ENCODE measurements at places on chromosomes 12 and 14.
A peak's percentile ranks its signal among the peaks of the same experiment; 100 is the strongest.

DNA sequence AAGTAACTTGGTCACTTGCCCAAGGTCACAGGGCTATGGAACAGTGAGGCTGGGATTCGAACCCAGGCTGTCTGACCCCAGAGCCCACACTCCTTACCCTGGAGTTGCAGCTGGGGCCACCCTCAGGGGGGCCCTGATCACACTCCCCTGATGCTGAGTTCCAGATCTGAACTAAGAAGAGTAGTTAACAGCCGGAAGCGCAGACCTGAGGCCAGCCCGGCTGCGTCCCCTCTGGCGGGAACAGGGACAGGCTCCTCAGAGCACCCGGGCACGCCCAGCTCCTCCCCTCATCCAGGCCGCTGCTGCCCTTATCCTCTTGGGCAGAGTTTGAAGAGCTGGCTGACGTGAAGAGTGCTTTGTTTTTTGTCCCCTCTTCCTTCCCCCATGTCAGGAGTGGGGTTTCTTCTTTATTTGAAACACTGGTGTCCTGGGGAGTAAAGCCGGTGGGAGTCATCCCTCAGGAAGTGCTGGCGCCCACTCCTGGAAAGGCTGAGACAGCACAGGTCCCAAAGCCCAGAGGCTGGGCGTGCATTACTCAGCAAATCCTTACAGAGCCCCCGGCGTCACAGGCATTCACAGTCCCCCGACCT lies 8.7 kb downstream of the PHB2 start:
- peaks cover 22% of the 10 kb centered on the region for H3K4me1 ChIP-seq
- no peak overlapping the region for H3K4me3 ChIP-seq
- no peaks in the 10 kb centered on the region for H3K27me3 ChIP-seq
- peak; percentile 62 for DNase-seq
- H3K27ac ChIP-seq = peak overlapping the region; percentile 55

DNA sequence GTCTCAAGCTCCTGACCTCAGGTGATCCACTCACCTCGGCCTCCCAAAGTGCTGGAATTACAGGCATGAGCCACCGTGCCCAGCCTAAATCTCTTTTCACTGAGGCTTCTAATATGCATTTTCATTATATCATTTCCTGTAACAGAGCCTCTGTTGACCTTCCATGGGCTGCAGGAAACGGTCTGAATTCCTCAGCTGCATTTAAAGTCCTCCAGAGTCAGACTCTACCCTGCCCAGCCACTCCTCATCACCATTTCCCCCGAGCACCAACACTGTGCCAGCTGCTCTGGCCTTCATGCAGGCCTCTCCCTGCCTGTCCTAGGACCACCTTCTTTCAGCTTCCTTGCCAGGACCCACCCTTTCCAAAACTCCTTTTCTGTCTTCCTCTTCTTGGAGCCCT lies 9.8 kb upstream of the NFKBIA start:
- no peak overlapping the region for H3K4me3 ChIP-seq
- no peak overlapping the region for H3K27ac ChIP-seq
- H3K36me3 ChIP-seq = no peaks in the 10 kb centered on the region
- no peaks in the 10 kb centered on the region for H3K27me3 ChIP-seq

- no peaks in the 10 kb centered on the region for H3K27me3 ChIP-seq
- no peaks in the 10 kb centered on the region for H3K4me1 ChIP-seq
- DNase-seq = no peak
- no peak overlapping the region for H3K27ac ChIP-seq
These were observed 5.8 kb downstream of the ASB2 start for GRCh38 chr14:93970585-93970964.

DNA sequence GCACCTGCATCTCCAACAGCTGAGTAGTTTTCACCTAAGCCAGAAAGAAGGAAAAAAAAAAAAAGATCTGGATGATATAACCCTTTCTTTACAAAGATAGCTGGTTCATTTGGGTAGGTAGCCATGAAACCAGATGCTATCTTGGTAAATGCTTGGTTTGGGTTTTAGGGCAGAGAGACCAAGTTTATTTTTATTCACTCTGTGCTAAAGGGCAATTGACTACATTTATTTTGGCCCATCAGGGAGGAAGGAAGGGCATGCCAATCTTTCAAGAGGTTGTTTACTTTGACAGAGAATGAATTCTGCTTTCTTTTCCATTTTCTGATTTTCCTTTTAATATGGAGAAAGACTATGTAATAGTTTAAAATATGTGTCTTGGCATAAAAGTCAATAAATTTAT lies 91.0 kb downstream of the NTN4 start:
- no peak overlapping the region for H3K27ac ChIP-seq
- H3K27me3 ChIP-seq = no peaks in the 10 kb centered on the region
- H3K36me3 ChIP-seq = no peaks in the 10 kb centered on the region
- no peak overlapping the region for H3K4me3 ChIP-seq
- DNase-seq = no peak
- peaks cover 2% of the 10 kb centered on the region for H3K4me1 ChIP-seq

DNA sequence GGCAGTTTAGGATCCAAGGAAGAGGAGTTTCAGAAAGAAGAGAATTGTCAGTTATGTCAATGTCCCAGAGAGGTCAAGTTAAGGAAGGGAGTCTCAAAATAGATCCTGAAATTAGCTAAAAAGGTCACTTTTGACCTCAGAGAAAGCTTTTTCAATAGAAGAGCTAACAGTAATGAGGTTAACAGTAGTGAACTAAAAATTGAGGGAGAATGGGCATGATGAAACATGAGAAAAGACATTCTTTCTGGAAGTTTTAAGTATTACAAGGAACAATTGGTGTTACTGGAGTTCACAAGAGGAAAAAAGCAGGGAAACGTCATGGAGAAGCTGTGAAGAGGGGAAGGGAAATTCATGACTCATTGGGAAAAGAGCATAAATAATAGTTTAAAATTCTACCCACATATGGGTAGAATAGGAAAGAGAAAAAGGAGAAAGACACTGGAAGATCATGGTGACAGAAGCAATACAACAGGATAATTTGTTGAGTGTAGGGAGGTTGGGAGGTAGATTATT lies 381.2 kb upstream of the FAR2 start:
- no peak overlapping the region for H3K4me3 ChIP-seq
- DNase-seq = no peak
- H3K36me3 ChIP-seq = no peaks in the 10 kb centered on the region
- H3K4me1 ChIP-seq = no peaks in the 10 kb centered on the region
- H3K27me3 ChIP-seq = no peaks in the 10 kb centered on the region

DNA sequence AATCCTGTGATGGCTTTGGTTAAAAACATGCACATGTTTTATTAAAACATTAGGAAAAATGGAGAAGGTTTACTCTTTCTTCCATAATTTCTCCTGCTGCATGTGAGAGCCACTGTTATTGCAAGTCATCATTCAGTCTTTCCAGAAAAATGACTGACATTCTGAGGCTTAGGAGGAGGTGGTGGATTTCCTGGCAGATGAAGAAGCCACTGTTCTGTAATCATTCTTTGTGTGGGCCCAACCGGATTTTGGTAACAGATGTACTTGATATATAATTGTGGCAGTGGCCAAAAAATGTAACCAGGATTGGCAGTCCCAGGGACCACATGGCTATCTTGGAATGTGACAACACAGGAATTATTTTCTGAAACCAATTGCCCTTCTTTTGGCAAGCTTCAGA lies 120.2 kb downstream of the DAAM1 start:
- no peak overlapping the region for H3K27ac ChIP-seq
- no peak for DNase-seq
- H3K27me3 ChIP-seq = no peaks in the 10 kb centered on the region
- peaks cover 7% of the 10 kb centered on the region for H3K4me1 ChIP-seq
- H3K36me3 ChIP-seq = no peaks in the 10 kb centered on the region

- no peak overlapping the region for H3K4me3 ChIP-seq
- DNase-seq = peak; percentile 67
- H3K36me3 ChIP-seq = no peaks in the 10 kb centered on the region
- H3K27ac ChIP-seq = no peak overlapping the region
These were observed 10.0 kb downstream of the TUBA1B start for GRCh38 chr12:49121047-49121696.

GRCh38 chr12:47819138-47819895 lies 386 bp downstream of the HDAC7 start:
- DNase-seq = peak; percentile 58
- no peaks in the 10 kb centered on the region for H3K36me3 ChIP-seq
- H3K4me3 ChIP-seq = peak overlapping the region; percentile 78
- H3K27me3 ChIP-seq = no peaks in the 10 kb centered on the region
- H3K27ac ChIP-seq = peak overlapping the region; percentile 96
- peaks cover 51% of the 10 kb centered on the region for H3K4me1 ChIP-seq

GRCh38 chr14:51704545-51704944 lies 52.8 kb downstream of the FRMD6 start:
- no peak overlapping the region for H3K27ac ChIP-seq
- peaks cover 4% of the 10 kb centered on the region for H3K4me1 ChIP-seq
- no peaks in the 10 kb centered on the region for H3K27me3 ChIP-seq
- no peaks in the 10 kb centered on the region for H3K36me3 ChIP-seq

DNA sequence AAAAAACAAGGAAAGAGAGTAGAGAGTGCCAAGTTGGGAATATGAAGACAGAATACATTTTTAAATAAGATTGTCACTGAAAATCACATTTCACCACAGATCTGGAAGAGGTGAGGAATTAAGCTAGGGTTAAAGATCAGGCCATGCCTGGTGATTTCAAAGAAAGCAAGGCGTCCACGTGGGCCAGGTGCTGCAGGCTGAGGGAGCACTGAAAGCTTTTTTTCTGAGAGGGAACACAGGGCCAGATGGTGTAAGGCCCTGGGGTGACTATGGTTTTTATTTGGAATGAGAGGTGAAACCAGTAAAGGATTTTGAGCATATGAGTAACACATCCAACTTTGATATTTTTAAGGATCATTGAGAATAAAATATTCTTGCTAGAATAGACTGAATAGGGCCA lies 20.9 kb downstream of the SYT1 start:
- DNase-seq = no peak
- H3K27me3 ChIP-seq = no peaks in the 10 kb centered on the region
- no peak overlapping the region for H3K4me3 ChIP-seq
- H3K27ac ChIP-seq = no peak overlapping the region
- H3K4me1 ChIP-seq = no peaks in the 10 kb centered on the region
- no peaks in the 10 kb centered on the region for H3K36me3 ChIP-seq

GRCh38 chr12:33876618-33877017 lies 145.7 kb upstream of the ALG10 start:
- H3K36me3 ChIP-seq = no peaks in the 10 kb centered on the region
- H3K27ac ChIP-seq = no peak overlapping the region
- no peaks in the 10 kb centered on the region for H3K4me1 ChIP-seq
- DNase-seq = no peak
- no peaks in the 10 kb centered on the region for H3K27me3 ChIP-seq
- no peak overlapping the region for H3K4me3 ChIP-seq

DNA sequence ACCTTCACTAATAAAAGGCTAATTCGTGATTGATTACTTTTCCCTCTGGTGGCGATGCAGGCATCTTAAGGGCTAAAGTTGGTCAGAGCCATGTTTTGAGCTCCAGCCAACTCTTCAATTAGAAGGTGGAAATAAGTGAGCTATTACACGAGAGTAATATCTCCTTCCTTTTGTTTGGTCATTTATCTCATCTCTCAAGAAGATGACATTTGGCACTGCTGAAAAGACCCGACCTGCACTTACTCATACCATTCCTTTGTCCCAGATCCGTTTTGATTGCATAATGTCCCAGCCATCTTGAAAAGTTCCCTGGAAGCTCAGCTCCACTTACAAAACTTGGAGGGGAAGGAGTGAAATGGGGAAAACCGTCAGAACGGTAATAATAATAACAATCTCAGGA lies 316.2 kb downstream of the VRK1 start:
- no peaks in the 10 kb centered on the region for H3K4me1 ChIP-seq
- H3K27me3 ChIP-seq = no peaks in the 10 kb centered on the region
- H3K36me3 ChIP-seq = no peaks in the 10 kb centered on the region
- no peak overlapping the region for H3K27ac ChIP-seq
- no peak overlapping the region for H3K4me3 ChIP-seq
- DNase-seq = no peak

- H3K36me3 ChIP-seq = no peaks in the 10 kb centered on the region
- no peak within 1 kb of the TSS for H3K4me3 ChIP-seq
- H3K27me3 ChIP-seq = no peaks in the 10 kb centered on the region
- H3K4me1 ChIP-seq = no peaks in the 10 kb centered on the region
These were observed at the start of gene MYL2 for GRCh38 chr12:110920324-110920910. MYL2 (minus strand) TSS chr12:110920579; CDS start chr12:110920529, 50 bp downstream.
